Stimulated activated CD8-positive, alpha-beta memory T cell treated with anti-CD3 and anti-CD28 coated beads, Interleukin-7, amount 100 ng/mL, for 48 hours (primary cell): ENCODE measurements at places on chromosomes 2 and 18.

GRCh38 chr18:24465486-24465885 is 5.0 kb downstream of the HRH4 start:
- DNase-seq = no peak

- DNase-seq = no peak
These were observed 10.8 kb upstream of the KCNG2 start for GRCh38 chr18:79786786-79787526.

DNA sequence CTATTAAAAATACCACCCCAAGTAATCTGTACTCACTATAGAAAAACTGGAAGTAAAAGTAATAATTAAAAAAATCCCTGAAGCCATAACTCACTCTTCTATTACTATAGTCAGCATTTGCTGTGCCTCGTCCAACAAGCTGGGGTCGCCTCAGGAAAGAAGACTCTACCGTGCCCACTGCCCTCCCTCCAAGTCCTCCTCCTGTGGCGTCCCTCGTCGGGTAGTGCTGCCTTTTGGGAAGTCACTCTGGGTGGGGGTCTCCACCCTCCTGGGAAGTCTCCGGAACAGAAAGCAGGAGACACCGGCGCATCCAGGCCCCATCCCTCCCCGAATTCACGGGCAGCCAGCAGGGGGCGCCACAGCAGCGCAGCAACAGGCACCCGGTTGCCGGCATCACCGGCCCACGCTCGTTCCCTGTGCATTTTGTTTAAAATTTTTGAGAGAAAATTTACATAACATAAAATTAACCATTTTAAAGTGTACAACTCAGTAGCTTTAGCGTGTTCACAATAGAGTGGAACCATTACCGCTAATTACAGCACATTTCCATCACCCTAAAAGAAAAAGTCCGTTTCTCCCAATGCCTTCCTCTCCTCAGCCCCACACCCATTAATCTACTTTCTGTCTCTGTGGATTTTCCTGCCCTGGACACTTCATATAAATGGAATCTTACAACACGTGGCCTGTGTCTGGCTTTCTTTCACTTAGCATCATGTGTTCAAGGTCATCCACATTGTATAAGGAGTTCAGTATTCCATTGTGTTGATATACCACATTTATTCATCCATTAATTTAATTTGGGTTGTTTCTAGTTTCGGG is 62.2 kb downstream of the ADNP2 start:
- no peak for DNase-seq

DNA sequence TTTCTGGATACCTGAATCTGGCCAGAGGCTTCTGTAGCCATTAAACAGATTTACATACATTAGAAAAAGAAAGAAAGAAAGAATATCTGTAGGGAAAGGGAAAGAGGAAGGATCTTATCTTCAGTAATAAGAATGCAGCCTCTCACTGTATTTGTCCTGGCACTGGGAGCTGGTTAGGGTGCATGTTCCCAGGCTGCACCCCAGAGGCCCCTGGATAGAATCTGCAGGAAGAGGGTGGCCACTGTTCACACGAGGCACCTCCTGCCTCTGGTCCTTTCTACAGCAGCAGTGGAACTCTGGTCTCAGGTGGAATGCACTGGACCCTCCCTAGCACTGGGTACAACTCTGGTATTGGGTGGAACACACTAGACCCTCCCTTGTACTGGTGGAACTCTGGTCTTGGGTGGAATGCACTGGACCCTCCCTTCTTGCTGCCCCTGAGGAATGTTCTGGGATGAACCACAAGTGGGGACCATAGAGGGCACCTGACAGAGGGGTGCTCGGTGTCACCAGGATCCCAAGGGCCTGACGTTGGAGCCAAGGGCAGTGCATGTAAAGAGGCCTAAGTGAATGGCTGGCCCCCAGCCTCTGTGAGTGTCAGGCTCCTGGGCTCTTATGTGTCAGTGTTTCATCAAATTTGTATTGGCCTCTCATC is 27.4 kb upstream of the PXDN start:
- DNase-seq = no peak

DNA sequence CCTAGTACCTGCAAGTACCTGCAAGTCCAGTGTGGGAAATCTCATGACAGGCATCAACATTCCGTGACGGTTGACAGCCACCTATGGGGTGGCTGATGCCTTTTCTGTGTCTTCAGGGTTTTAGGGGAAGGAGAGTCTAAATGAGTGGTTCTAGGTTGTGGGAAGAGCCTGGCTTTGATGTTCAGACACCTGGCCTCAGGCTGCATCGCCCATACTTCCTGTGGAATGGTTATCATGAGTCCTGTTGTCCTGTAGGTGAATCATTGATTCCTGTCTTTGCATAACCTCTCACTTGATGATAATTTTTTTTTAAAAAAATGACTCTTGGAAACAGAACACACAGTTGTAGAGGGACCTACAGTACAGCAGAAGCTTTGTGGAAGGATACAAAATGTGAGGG is 108.9 kb downstream of the NEDD4L start:
- no peak for DNase-seq

- DNase-seq = no peak
These were observed 81.2 kb upstream of the STK17B start for GRCh38 chr2:196252408-196253115.

DNA sequence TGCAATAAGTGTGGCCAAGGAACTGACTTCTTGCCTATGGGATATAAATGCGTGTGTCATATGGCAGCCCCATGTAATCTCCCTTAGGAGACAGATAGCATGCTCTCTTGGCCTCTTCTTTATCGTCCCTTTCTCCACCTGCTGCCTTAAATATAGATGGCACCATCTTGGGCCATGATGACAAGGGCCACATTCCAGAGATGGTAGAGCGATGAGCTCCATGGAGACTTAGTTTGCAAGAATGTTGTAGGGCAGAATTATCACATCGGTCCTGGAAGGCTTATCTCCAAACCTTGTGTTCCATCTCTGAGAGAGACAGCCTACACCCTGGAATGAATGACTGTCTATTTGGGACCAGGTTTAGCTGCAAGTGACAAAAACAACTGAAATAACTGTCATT is 536.7 kb downstream of the TNS1 start:
- DNase-seq = no peak

GRCh38 chr2:66869076-66869475 is 434.2 kb downstream of the MEIS1 start:
- no peak for DNase-seq
